ENCODE measurements at places on chromosomes 3 and 15.

DNA sequence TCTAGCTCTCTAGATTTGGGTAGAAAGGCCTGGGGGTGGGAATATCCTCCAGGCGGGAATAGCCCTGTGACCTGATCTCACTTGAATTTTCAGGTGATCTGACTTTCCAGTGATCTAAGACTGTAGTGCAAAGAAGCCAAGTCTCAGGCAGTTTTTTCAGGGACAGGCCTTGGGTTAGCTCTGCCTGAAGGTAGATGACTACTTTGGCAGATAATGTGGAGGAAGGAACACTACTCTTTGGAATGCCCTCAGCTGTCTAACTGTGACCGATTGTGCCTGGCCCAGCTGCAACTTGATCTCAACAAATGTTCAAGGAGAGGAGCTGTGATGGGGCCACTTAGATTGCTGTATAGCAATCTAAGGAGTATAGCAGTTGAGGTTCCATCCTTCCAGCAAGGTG, 193.7 kb downstream of the TCF12 start:
- DNase-seq: no peak

DNA sequence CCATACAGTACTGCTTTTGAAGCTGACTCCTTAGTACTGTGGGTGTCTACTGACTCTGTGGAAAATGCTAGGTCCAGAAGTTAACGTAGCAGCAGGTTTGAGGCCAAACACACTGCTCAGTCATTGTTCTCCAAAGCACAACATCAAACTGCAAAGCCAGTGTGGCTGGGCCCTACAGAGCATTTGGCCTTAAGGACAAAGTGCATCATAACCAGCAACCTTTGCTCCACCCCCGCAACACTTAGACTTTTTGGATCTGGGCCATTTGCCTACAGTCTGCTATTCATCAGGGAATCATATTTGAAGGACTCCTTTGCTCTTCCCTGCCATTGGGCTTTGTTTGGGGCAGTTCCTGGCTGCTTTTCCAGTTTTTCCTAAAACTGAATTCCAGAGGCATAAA, 43.1 kb upstream of the ARL6 start:
- DNase-seq: no peak

- no peak for DNase-seq
These were observed 183.0 kb upstream of the THBS1 start for GRCh38 chr15:39397883-39398282.

GRCh38 chr15:49675041-49675440, 54.2 kb downstream of the DTWD1 start:
- peak; percentile 95 for DNase-seq

GRCh38 chr15:41507820-41508290, 5.8 kb downstream of the LTK start:
- no peak for DNase-seq

DNA sequence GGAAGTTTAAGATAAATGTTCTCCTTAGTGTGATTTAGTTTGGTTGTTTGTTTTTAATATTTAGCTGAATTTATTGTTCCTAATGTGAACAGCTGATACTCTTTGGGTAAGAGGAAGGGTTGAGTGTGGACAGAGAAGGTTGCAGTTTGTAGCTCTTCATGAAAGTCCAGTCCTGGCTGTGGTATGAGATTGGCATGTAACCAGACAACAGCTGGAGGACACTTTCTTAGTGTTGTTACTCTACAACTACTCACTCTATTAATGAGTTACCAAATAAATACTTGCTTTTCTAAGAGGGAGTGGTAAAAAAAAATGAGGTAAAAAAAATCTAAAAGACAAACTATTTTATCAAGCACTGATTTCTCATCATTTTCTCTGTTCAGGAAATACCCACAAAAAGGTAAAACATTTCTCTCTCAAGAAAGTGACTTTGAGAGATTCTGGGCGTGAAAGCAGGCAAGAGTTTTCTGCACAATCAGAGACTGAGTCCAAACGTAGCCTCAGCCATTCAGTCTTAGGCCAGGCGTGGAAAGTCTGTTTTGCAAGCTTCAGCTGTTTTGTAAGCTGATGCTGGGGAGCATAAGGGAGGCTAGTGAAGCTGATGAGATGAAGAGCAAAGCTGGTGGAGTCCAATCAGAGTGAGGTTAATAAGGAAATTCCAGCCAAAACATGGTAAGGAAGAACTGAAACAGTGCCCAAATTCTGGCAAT, 138.5 kb upstream of the ARPP21 start:
- DNase-seq: no peak

DNA sequence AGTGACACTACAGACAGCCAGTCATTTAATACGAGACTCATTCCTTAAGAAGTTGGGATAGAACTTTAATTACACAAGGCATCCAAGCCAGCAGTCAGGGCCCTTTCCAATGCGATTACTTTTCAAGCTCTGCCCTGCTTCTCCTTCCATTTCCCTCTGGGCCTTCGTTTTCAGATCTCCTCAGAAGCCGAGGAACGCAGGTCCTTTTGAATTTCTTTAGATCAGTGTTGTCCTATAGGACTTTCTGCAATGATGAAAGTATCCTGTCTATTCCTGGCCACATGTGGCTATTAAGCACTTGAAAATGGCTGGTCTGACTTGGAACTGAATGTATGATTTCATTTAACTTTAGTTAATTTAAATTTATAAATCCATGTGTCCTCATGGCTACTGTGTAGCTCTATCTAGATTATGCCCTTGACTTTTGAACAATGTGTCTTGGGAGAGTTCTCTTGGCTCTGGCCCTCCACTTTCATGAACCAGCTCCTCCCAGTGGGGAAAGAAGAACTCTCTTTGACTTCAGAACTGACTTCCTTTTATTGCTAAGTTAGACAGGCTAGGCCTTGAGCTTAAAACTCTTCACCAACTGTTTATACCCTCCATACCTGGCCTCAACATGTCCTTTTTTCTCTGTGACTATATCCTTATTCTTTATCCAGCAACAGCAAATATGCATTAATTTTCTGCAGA, 22.6 kb downstream of the TGFBR2 start:
- peak; percentile 49 for DNase-seq

DNA sequence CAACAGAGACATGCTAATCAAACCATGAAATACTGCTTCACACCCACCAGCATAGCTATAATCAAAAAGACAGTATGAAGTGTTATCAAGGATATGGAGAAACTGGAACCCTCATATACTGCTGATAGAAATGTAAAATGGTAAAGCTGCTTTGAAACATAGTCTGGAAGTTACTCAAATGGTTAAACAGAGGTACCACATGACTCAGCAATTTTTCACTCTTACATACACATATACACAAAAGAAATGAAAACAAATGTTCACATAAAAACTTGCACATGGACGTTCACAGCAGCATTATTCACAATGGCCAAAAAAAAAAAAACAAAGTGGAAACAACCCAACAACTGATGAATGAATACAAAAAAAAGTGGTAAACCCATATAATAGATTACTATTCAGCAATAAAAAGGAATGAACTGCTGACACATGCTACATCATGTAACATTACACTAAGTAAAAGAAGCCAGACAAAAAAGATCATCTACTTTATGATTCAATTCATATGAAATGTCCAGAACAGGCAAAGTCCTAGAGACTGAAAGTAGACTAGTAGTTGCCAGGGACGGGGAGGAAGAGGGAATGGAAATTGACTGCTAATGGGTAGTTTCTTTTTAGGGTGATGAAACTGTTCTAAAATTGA, 23.2 kb downstream of the ZNF148 start:
- DNase-seq: peak; percentile 68

- DNase-seq: peak; percentile 86
These were observed 39.7 kb downstream of the ARHGEF3 start for GRCh38 chr3:56761887-56762651.

GRCh38 chr15:94610485-94610884, 379.1 kb downstream of the MCTP2 start:
- DNase-seq: no peak

DNA sequence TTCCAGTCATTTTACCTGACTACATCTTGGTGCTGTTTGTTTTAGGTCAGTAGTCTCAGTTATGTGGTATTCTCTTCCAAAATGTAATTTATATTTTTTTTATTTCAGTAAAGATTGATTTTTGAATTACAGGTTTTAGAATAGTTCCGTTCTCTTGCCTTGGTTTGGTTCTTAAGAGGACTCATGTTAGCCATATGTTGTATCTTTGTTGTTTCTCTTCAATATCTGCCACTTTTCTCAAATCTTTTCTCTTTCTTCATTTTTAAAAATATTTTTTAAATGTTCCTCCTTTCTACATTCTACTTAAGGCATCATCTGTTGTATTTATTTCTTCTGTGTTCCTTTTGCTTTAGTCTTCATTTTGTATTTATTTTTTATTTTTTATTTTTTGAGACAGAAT, 5.6 kb upstream of the UBL7 start:
- DNase-seq: no peak

DNA sequence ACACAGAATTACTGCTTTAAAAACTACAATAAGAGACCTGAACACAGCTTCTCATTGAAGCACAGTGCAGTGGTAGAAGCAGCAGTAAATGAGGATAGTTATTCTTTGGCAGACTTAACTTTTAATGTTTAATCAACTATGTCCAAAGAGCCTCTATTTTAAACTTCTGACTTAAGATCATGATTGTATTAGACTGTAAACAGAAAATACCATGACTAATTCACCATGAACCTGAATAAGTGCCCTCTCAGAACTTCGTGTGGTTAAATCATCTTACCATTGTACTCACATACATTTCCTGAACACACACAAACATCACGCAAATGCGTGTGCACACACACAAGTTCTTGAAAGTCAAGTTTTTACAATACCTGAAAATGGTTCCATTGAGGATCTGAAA, 13.9 kb downstream of the CEP152 start:
- peak; percentile 67 for DNase-seq

DNA sequence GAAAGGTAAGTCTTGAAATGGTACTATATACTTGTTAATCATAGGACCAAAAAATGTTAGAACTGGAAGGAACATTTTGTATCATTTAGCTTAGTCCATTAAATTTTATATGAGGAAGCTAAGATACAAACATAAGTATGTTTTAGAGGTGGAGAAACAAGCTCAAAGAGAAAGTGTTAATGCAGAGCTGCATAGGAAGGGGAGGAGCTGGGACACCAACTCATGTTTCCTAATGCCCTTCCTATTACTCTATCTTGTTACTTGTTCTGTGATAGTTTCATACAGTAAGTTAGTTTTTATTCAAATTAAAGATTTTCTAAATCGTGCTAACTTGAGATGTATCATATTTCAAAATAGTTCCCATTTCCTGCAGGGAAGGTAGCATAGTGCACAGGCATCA, 7.4 kb downstream of the SLC35A5 start:
- DNase-seq: no peak

GRCh38 chr3:9793161-9793781, 389 bp downstream of the ARPC4 start:
- DNase-seq: peak; percentile 52

- no peak for DNase-seq
These were observed 88.4 kb downstream of the VGLL4 start for GRCh38 chr3:11555211-11555782.

DNA sequence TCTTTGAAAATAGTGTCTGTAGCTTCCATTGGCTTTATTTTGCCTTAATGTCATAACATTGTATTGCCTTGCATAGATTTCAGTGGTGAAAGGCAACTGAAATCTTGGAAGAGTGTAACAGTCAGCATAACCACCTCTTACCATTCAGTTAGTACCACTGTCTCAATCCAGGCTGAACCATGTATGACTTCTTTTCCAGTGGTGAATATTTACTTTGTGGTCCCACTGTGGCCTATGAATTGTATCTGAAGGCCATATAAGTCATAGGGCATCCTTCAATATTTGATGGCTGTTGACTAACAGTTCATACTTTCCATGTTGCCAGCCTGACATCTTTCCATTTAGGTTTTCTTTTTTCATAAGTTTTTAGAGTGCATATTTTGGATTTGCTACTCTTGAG, 38.4 kb downstream of the MED12L start:
- DNase-seq: no peak
